Peyer's patch (tissue), 4 donors: ENCODE measurements at places on chromosomes 12 and 14.
A peak's percentile ranks its signal among the peaks of the same experiment; 100 is the strongest.

- peak; percentile 97 for DNase-seq
Observed at GRCh38 chr12:98515287-98516110, at the start of gene TMPO. TSS of gene TMPO (plus strand) at chr12:98515590. CDS start at chr12:98515868, 278 bp downstream.

- no peak for DNase-seq
Observed at GRCh38 chr12:48696626-48697025, 14.6 kb upstream of the KANSL2 start.

- no peak for DNase-seq
Observed at GRCh38 chr14:88048351-88048750, 43.4 kb downstream of the GPR65 start.

DNA sequence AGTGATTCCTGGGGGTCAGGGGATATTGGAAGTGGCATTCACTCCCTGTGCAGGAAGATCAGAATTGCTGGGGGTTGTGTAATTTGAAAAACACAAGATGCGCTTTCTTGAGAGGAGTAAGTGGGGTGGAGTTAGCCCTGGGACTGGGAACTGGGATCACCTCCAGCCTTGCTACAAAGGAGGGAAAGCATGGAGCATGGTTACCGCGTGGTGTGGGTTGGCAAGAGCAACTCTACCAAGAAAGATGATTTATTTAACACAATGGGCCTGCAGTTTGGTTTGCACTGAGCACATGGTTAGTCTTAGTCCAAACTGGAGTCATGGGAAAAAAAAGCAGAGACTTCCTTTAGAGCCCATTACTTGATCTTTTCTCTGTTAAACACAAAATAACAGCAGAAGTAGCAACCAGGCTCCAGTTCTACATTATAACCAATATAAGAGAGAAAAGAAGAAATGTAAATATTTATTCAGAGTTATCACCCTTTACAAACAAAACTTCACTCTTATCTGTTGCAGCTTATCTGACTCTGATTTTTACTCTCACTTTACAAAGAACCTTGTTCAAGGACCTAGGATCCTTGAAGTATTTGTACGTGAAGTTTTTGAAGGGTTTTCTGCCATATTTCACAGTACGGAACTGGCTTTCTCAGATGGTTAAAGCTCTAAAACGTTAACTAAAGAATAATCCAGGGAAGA, 2.1 kb upstream of the NIN start:
- no peak for DNase-seq

GRCh38 chr12:123065676-123066383, 85.1 kb downstream of the PITPNM2 start:
- DNase-seq, result no peak

GRCh38 chr12:53122961-53123468, 19.7 kb downstream of the SOAT2 start:
- no peak for DNase-seq

DNA sequence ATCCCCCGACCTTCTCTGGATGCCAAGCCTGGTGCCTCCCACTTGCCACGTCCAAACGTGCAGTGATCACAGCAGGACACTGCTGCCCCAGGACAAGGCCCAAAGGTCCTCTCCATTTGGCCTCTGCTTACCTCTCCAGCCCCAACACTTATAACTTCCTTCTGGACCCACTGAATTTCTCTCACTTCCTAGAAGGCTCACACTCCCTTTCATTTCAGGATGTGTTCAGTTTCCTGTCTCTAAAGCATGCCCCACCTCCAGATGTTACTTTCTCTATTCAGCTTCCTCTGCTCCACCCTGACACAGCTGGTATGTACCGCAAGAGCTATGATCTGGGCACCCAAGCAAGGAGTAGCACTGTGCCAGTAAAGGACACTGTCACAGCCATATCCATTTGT, 33.0 kb downstream of the CDKL1 start:
- DNase-seq, result peak; percentile 73

DNA sequence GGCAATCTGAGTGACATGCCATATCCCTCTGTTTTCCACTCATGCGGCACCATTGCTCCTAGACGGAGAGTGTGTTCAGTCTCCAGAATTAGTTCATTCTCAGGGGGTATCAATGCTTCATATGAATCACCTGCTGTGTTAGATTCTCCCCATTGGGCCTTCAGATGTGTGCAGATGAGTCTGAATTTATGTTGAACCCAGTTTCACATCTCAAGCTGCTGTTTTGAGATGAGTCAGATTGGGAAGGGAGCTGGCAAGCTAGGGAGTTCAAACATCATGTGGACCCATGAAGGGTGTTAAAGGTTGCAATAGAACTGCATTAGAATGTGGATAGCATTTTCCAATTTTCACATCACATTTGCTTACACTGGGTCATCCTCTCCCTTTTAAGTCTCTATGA, 46.9 kb upstream of the KCNA1 start:
- no peak for DNase-seq

DNA sequence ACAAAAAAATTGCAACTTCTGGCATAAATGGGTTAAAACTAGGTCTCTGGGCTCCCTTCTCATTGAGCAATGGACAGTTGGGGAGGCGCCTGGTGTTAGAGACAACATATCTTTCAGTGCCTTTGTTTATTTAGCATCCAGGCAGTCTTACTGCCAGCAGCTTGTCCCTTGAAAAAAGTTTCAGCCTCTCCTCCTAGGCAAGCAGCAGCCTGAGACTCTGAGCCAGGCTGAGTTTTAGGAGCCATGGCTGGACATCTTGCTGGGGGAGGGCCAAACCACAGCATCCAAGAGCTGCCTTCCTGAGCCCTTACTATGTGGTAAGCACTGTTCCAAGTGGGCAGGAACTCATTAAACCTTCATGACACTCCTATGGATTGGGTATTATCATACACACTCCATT, 10.1 kb upstream of the JDP2 start:
- no peak for DNase-seq

- no peak for DNase-seq
Observed at GRCh38 chr12:102756530-102756929, 160.5 kb downstream of the PAH start.

DNA sequence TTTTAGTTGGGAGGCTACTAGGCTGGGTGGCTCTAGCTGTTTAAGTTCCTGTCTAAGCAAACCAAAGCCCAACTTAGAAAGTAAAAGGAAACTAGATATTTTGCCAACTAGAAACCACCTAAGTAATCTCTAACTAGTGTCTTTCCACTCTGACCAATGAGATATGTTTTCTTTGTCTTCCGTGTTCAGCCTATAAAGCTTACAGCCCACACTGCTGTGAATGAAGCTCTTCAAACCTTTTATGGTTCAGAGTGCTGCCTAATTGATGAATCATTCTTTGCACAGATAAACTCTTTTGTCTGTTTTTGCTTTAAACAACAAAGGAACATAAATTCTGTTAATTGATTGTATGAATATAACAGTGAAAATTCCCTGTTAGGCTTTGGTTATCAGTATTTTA, 66.1 kb downstream of the FUT8 start:
- no peak for DNase-seq

GRCh38 chr12:86198696-86199444, 57.3 kb downstream of the MGAT4C start:
- no peak for DNase-seq

DNA sequence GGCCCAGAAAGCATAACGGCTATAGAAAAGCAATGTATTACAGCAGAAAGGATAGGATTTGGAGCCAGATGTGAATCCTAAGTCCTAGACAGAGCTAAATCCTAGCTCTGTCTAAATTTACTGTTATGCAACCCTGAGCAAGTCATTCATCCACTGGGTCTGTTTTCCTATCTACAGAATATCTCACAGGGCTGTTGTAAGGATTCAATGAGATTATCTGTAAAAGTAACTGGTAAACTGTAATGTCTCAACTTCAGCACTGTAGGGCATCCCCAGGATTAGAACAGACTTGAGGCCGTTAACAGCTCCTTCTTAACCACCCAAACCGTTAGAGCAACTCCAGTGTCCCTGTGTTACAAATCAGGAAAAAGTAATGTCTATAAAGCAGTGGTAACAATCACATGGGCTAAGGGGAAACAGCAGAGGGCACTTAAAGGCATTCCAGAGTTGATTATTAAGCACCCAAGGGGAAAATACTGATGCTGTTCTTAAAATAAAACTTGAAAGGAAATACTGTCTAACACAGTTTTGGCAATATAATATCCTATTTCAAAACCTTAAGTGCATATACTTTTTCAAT, 10.1 kb downstream of the GMFB start:
- DNase-seq, result no peak

DNA sequence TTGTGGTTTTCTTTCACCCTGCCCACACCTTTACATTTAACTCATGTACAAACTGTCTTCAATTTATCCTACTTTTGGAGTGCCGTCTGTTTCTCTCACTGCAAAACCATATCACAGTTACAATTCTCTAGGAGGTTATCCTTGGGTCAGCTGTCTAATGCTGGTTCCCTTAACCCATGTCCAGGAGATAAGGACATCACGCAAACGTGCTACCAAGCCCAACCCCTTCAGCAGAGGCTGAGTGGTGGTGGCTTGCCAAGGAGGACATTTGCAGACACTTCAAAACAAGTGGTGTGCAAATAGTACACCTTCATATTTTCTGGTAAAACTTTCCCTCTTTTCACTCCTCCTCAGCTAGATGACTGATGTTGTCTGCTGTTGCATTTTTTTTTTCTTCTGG, 167.9 kb downstream of the PAX9 start:
- no peak for DNase-seq

DNA sequence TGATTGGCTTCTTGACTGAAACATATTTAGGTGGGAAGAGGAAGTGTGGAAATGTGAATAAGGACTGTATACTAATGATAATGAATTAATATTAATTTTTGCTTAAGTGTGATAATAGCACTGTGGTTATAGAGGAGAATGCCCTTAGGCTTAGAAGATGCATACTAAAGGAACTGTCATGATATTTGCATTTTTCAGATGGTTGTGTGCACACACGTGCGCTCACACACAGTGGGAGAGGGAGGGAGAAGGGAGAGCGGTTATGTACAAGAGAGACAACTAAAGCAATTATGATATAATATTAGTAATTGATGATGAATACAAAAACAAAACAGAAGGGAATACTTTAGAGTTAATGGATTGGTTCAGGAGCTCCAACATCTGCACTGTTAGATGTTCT, 54.2 kb downstream of the RCOR1 start:
- no peak for DNase-seq

- DNase-seq, result no peak
Observed at GRCh38 chr12:39956725-39957124, 149.2 kb downstream of the SLC2A13 start.

- DNase-seq, result no peak
Observed at GRCh38 chr12:1692226-1692625, 1.4 kb downstream of the ADIPOR2 start.
